ENCODE measurements at places on chromosomes 3 and 15. TPM values are rescaled to one million over a fixed set of nuclear protein-coding genes. Genes with fewer than 3 reads are reported as not detected.

GRCh38 chr15:64691896-64692565, 83.4 kb downstream of the RBPMS2 start:
- no peak for DNase-seq

DNA sequence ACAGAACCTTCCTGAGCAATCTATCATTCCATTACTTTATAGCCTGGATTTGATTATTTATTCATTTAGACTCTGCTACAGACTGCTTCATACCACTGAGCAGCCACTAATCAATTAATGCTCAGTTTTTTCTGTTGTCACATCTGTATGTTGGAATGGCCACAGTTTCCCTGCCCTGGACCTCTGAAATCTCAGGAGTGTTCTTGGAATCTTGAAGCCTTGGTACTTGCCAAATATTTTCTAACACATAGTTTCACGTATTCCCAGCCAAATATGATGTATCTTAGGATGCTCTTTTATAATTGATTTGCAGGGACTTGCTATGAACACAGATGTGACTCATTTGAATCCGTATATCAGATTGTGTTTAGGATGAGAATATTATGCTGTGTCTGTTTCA, 225.8 kb downstream of the TAFA4 start:
- no peak for DNase-seq

The TMEM42 gene
- 20.4 TPM for total RNA-seq

The KIF15 gene
- 19.3 TPM for total RNA-seq

The PDZRN3 gene
- 7.4 TPM for total RNA-seq

The RAD18 gene
- total RNA-seq, result 21.0 TPM

All from H7 (cell line).